Stimulated activated CD8-positive, alpha-beta memory T cell treated with anti-CD3 and anti-CD28 coated beads, Interleukin-4, amount 100 ng/mL, for 1 hour (primary cell): ENCODE measurements at places on chromosomes 16 and 17.
A peak's percentile ranks its signal among the peaks of the same experiment; 100 is the strongest.

- no peak for DNase-seq
Observed at GRCh38 chr16:17426451-17426850, 44.3 kb downstream of the XYLT1 start.

- no peak for DNase-seq
Observed at GRCh38 chr17:67566656-67567055, 151.1 kb upstream of the NOL11 start.

DNA sequence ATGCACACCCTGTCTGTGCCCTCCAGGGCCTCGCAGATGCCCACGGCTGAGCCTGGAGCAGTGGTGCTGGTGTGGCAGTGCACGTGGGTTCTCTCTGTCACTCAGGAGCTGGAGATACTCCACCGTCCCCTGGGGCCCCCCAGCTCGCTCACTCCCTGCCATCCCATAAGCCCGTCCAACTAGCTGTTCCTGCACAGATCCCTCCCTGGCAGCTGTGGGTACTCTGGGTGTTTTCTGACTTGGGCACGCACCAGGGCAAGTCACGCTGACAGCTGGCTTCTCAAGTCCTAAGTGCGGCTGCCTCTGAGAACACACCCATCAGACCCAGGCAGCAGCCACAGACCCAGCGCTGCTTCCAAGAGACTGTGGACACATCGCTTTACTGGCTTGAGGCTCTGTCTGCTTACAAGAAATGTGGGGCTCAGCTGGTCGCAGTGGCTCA is 25.4 kb upstream of the ITGB4 start:
- no peak for DNase-seq

- no peak for DNase-seq
Observed at GRCh38 chr17:29084541-29085146, 41.7 kb downstream of the PIPOX start.

DNA sequence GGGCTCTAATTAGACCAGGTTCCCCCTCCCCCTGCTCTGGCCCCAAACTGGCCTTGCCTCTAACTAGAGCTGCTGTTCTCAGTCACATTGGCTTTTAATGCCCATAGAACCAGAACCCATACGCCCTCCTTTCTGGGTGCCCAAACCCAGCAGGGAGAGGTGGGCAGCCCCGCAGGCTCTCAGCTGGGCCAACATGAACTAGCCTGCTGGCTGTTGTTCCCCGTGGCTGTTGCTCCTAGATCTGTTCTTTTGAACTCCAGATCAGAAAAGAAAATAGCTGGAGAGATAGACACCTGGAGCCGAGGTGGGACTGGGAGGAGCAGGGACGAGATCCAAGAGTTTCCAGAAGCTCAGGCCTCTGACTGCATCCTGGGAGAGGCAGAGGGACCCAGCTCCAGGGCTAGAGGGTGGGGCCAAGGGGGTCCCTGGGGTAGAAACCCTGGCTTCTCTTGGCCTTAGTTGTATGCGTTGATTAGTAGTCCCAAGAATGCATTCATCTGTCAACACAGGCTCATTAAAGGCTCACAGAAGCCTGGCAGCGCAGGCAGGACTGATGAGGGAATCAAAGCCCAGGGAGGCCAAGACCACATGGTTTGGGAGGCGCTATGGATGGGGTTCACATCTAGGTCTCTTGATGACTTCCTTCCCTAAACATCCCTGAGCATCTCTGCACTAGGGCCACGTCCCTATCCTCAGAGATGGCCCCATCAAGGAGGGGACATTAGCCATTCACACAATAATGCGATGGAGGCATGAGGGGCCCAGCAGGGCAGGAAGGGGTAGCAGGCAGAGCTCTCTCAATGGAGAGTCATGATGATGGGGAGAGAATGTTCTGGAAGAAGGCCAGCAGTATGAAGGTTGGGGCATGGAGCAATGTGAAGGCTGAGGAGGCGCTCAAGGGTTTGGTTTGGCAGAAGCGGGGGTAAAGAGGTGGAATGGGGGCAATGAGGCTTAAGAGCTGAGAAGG is 1.3 kb upstream of the CPSF4L start:
- DNase-seq, result no peak

DNA sequence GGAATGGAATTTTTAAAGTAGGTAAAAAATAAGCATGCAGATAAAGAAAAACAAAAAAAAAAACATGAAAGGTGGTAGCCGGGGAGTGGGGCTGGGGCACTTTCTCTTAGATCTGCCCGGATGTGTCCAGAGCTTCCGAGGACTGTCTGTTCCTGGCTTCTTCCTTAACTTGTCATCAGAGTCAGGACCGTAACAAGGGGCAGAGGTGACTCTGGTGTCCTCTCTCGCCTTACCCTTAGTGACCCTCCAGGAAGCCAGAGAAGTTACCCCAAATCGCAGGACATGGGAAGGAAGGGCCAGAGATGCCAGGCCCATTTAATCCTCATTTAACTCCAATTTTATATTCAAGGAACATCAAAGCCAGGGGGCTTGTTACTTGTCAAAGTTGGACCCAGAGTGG is 115.5 kb downstream of the ABCC6 start:
- DNase-seq, result no peak

GRCh38 chr17:48074322-48075081 is 26.3 kb downstream of the NFE2L1 start:
- peak; percentile 38 for DNase-seq

- no peak for DNase-seq
Observed at GRCh38 chr17:66375121-66375520, 72.7 kb downstream of the PRKCA start.

- no peak for DNase-seq
Observed at GRCh38 chr16:50354629-50355456, 13.9 kb downstream of the BRD7 start.

DNA sequence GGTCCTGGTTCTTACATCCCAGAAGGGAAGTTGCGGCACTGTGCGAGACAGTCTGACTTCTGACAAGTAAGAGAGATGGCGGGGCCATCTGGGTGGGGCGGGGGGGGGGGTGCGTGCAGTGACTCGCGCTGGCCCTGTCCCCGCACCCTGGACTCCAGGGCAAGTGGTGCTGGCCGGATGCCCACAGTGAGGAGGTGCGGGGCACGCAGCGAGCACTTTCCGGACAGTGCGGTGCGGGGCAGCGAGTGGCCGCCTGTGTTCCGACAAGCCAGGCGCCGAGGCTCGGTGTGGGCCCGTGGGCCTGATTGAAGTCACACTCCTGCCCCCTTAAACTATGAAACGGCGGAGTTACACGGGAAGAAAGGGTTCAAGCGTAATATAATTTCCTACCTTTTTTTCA is 106.4 kb downstream of the BANP start:
- DNase-seq, result no peak

GRCh38 chr17:44581868-44582267 is 24.6 kb downstream of the FZD2 start:
- no peak for DNase-seq

DNA sequence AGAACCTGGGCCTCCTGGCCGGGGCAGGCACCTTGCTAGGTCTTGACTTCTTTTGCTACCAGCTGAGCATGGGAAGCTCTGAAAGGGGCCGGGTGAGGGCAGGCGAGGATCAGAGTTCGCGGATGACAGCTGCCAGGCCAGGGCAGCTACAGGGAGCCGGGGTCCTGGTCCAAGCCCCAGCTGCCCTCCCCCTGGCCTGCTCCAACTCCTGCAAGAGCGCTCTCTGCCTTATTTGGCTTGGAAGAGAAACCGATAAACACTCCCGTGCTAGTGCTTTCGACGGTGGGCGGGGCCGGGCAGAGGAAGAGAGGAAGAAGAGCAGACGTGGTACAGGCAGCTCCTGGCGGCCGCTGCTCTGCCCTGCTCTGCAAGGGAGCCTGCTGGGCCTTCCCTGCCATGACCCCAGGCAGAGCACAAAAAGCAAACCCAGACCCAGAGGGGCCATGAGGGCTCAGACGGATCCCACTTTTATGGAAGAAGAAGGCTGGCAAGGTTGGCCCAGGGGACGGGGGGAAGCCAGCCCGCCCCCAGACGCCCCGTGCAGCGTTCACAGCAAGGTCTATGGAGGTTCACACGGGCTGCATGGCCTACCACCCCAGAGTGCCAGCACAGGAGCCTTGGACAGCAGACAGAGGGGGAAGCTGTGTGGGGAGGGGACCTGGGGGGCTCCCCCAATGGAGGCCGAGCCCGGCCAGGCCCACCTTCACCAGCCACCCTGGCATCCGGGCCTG is 25.6 kb downstream of the PIEZO1 start:
- no peak for DNase-seq

GRCh38 chr17:79871131-79871530 is 31.9 kb upstream of the CBX4 start:
- no peak for DNase-seq

DNA sequence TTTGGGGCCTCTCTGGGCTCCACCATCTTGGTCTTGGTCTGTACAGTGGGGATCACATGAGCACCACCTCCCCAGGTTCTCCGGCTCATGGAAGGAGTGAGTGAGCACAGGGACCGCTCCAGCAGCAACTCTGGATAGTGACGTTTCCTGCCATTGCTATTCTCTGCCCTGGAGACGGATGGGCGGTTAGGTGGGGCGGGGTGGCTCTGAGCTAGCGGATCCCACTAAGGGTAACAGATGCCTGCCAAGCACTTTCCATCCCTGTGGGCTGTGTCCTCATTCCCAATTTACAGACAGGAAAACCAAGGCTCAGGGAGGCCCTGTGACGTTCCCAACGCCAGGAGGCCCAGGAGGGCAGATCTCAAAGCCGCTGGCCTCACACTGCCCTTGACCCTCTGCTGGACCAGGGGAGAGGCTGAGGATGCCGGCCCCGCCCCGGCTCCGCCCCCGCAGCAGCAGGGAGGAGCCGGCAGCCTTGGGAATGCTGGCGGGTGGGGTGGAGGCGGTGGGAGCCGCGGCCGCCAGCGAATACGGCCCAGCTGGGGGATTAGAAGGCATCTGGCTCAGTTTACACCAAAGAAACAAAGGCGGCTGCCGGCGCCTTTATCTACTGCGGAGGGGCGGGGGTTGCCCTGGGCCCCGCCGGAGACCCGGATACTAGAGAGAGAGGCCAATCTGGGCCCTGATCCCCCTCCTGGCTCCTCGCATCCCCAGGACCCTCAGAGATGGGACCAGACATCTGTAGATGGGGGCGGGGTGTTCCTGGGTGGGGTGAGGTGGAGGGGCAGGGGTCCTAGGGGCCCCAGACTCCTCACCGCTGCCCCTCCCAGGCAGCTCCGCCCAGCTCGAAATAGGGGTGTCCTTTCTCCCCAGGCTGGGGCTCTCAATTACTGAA is 122.3 kb upstream of the CIBAR2 start:
- no peak for DNase-seq

GRCh38 chr16:70444249-70445063 is 5.6 kb upstream of the ST3GAL2 start:
- DNase-seq, result no peak

DNA sequence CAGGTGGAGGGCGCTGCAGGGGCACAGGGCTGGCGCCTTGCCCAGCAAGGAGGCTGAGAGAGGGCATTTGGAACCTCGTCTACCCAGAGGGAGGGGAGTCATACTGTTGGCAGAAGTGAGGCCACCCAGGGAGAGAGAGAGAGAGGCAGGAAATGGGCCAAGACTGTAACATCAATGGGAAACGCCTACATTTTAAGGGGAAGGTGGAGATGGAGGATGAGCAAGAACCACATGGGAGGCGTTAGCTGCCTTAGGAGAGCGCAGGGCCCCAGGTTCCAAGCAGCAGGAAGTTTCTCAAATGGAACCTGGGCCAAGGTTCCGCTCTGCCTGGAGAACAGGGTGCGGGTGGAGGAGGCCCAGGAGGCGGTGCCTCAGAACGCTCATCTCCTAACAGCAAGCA is 2.7 kb upstream of the WFDC1 start:
- DNase-seq, result no peak

- no peak for DNase-seq
Observed at GRCh38 chr16:50271148-50272041, 5.0 kb downstream of the ADCY7 start.

- DNase-seq, result no peak
Observed at GRCh38 chr16:25914357-25914962, 222.7 kb downstream of the HS3ST4 start.

- no peak for DNase-seq
Observed at GRCh38 chr16:3369073-3369472, 13.4 kb downstream of the OR2C1 start.

GRCh38 chr16:89485701-89486246 is 4.6 kb downstream of the ANKRD11 start:
- DNase-seq, result no peak

- no peak for DNase-seq
Observed at GRCh38 chr17:9291912-9292560, 270.7 kb downstream of the NTN1 start.

DNA sequence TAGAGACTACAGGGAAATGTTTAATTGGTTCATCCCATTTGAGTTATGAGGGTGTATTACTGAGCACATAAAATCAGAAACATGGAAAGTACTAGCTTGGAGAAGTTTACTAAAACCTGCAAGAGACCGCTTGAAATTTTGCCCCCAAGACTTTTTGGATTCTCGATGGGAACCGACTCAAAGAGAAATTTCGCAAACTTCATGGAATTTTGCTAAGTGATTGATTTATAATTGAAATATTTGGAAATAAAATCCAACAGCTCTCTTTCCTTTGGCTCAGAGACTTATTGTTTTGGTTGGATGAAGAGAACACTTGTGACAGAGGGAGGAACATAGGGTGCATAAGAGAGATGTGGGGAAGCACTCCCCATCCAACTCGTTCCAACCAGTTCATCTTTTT is 574.4 kb downstream of the WWOX start:
- no peak for DNase-seq

DNA sequence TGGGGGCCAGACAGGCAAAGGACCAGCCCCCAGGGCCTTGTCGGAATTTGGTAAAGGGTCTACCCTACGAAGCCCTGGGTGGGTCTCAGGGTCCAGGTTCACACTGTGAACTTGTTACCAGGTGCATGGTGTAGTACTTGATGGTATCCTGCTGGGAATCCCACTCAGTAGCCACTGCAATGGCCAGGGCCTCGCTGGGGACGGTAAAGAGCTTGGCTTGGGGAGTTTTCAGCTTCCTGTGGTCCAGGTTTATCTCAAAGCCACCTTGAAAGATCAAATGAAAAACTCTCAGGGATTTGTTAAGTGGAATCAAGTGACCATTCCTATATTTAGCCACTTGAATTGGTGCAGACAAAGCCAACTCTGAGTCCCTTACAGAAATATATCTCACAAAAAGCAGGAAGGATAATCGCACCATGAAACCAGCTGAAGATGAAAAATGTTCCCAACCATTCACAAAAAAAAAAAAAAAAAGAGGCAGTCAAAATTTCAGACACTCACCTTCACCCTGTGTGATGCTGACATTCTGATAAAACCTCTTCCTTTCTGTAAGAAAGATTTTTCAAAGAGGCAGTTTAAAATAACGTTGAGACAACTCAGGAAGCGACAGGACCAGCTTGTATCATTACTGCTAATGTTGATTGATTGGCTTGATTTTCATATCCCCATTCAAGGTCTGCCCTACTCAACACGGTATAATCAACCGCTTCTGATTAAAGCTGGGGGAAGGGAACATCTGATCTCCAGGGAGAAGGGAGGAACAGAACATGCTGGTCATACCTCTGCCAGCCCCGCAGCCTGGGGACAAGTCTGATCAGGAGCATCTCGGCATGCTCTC is 10.6 kb downstream of the ATPAF2 start:
- DNase-seq, result no peak

GRCh38 chr17:80033840-80034239 is 1.8 kb downstream of the TBC1D16 start:
- no peak for DNase-seq

DNA sequence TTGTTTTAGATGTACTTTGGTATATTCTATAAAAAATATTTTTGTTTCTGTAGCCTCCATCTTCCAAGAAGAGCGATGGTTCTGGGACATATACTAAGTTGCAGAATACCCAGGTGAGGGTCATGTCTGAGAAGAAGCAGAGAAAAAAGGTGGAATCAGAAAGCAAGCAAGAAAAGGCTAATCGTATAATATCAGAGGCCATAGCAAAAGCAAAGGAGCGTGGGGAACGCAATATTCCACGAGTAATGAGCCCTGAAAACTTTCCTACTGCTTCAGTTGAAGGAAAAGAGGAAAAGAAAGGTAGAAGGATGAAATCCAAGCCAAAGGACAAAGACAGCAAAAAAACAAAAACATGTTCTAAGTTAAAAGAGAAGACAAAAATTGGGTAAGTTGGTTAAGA is 154.6 kb downstream of the CHD9 start:
- no peak for DNase-seq
